ENCODE measurements at places on chromosomes 4 and X.

DNA sequence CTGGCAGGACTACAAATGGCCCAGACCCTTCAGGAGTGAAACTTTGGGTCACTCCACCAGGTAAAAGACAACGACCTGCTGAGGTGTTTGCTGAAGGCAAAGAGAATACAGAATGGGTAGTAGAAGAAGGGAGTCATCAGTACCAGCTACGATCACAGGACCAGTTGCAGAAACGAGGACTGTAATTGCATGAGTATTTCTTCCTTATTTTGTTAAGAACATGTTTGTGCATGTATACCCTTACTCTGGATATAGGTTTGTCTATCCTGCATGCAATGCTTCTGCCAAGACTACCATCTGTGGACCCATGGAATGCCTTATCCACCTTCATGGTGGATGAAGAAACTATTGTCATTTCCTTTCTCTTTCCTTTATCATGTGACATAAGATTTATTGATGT, 48.1 kb upstream of the BCLAF3 start:
- no peak for DNase-seq

- DNase-seq: no peak
Observed at GRCh38 chr4:14400307-14400706, 602.0 kb upstream of the CPEB2 start.

DNA sequence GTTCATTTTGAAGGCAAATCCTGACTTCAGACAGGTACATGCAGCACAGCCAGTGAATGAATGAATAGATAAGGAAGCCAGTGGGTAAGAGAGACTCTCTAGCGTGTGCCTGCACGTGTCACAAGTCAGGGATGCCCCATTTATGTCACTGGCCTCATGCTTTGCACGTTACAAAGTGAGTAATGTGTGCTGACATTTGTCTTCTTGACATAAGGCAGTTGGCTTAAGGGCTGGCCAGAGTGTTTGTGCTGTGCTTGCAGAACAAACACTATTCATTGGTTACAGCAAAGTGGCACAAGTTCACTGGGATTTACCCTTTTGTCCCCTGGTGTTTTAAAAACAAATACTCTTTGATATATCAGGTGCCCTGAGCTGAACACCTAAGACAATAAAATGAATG, 55.9 kb downstream of the CRMP1 start:
- no peak for DNase-seq

- no peak for DNase-seq
Observed at GRCh38 chr4:75470738-75471137, 43.5 kb downstream of the RCHY1 start.

DNA sequence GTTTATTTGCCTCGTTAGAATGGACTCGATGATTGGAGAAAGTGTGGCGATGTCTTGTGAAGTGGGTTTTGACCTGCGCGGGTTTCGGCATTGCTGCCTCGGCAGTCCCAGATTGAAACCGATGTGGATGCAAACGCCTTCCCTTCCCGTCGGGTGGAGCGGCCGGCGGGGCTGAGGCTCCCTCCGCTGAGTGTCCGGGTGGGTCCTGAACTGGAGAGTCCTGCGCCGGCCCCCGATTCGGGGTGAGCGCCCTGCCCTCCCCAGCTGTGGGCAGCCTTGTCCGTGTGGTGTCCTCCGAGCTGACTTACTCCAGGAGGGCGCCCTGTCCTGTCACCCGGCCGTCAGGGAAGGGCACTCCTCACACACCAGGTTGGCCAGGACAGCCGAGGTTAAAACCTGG, 75.3 kb upstream of the PSAPL1 start:
- DNase-seq: no peak

GRCh38 chrX:133495464-133496391, 80.4 kb upstream of the GPC4 start:
- no peak for DNase-seq

- no peak for DNase-seq
Observed at GRCh38 chr4:71389149-71389827, 50.5 kb downstream of the SLC4A4 start.

DNA sequence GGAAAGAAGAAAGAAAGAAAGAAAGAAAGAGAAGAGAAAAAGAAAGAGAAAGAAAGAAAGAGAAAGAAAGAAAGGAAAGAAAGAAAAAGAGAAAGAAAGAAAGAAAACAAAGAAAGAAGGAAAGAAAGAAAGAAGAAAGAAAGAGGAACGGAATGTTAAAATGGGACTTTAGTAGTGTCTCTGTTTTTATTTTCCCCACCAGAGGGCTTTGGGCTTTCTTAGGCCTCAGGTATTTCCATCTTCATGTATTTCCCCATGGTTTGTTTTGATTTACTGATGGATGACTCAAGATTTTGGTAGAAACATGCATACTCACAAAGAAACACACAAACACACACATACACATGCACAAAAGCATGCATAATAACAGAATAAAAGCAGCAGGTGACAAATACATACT, 181.2 kb downstream of the AFF2 start:
- DNase-seq: no peak

- DNase-seq: no peak
Observed at GRCh38 chr4:71494539-71494938, 155.7 kb downstream of the SLC4A4 start.

DNA sequence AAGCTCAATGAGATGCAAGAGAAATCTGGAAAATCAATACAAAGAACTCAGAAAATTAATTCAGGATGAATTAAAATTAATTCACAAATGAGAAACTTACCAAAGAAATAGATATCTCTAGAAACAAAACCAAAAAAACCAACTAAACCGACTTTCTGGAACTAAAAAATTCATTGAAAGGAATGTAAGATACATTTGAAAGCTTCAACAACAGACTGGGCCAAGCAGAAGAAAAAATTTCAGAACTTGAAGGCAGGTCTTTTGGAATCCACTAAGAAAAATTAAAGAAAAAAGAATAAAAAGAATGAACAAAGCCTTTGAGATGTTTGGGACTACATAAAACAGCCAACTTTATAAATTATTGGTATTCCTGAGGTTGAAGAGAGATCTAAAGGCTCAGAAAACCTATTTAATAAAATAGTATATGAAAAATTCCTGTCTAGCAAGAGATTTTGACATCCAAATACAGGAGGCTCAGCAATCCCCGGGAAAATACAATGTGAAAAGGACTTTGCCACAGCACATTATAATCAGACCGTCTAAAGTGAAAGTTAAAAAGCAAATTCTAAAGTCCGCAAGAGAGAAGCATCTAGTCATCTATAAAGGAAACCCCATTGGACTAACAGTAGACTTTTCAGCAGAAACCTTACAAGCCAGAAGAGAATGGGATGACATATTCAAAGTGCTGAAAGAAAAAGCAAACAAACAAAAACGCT, 44.2 kb downstream of the NAT8L start:
- DNase-seq: no peak

DNA sequence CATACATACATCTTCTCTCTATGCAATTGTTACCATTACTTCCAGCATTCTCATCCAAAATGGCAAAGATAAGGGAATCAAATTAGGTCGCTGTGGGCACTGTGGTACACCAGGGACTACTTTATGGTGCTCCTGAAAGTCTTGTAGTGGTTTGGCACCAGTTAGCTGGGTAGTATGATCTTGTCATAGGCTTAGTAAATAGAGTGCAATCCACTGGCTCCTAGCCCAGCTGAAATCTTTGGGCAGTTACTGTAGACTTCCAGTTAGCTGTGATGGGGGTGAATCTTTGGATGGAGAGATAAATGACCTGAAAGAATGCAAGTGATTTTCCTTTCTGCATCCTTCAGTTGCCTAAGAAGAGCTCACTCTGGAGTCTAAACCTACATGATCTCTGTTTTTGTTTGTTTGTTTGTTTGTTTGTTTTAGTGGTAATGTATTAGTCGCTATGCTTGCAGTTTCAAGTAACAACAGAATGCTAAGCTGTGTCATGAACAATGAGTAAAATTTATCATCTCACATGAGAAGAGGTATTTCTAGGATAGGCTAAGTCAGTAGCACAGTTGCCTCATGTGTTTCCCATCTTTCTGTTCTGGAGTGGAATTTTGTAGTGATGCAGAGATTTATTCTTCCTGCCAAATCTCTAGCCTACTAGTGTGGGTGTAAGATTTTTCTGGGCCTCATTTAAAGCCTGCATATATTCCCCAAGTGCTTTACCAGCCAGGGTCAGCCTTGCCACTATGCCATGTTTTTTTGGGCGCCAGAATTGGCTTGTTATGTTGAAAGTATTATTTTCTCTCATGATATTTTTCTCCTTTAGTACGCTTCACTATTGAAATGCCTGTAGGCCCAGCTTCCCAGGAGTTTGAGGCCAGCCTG, 24.2 kb downstream of the HERC3 start:
- no peak for DNase-seq

- no peak for DNase-seq
Observed at GRCh38 chr4:79935274-79935673, 137.8 kb downstream of the ANTXR2 start.

DNA sequence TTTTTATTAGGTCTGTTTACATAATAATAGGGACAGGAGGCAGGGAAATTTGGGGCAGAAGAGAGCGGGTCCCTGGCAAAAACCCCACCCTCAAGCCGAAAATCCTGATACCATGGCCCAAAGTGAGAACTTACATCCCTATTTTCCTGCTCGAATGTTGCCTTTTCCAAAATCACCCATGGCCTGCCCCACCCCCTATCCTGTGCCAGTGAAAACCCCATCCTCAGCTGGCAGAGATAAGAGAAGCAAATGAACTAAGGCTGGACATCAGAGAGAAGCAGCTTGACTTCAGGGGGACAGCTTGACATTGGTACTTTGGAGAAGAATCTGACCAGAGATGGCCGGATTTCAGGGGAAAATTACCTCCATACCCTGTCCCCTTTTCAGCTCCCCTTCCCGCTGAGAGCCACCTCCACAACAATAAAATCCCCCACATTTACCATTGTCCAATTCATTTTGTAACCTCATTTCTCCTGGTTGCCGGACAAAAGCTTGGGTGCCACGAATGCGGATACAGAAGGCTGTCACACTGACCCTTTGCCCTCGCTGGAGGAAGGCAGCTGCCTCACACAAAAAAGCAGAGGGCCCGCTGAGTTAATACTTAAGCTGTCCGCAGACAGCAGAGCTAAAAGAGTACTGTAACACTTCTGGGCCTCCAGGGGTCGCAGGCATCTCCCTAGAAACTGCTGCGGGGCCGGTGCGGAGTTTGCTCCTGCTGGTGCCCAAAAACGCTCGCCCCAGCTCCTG, 196.2 kb downstream of the SNCA start:
- peak; percentile 44 for DNase-seq

- no peak for DNase-seq
Observed at GRCh38 chr4:3701736-3702560, 64.2 kb upstream of the ADRA2C start.

DNA sequence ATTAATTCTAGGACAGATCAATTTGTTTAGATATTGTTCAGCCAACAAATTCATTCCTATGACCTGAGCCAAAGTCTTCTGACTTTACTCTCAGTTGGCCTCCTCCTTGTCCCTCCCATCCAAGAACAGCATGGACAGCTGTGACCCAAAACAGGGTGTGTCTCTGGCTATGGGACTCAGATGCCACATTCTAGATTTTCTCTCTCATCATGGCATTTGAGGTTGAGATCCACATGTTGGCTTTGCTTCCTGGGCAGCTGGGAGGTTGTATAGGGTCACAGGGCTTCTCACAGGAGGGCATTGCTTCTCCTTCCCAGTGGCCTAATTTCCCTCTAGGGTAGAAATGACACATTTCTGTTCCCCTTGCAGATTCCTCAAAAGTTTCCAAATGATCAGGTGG, 22.6 kb upstream of the EGF start:
- DNase-seq: no peak

GRCh38 chrX:13658602-13659001, 5.7 kb downstream of the TCEANC start:
- DNase-seq: peak; percentile 73

GRCh38 chr4:147733716-147734344, 1.9 kb downstream of the ARHGAP10 start:
- DNase-seq: peak; percentile 48

DNA sequence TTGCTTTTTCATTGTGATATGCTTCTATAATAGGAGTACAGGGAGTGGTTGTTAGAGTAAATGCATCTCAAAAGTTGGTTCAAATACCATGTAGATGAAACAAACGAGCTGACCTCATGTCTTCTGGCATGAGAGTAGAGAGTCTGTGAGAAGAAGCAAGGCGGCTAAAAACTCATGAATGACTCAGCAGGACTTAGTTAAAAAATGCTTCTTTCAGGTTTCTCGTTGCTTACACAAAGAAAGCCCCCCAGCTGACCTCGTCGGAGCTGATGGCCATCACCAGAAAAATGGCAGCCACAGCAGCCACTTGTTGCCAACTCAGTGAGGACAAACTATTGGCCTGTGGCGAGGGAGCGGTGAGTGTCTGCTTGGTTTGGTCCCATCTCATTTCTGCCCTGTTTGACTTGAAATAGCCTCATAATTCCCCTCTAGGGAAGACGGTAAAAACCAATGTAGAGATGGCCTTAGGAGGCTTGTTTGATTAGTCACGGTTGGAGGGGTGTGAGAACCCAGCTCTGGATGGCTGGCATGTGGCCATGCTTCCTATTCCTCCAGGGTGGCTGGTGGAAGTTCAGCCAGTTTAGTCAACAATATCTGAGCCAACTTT, 14.5 kb downstream of the AFP start:
- peak; percentile 37 for DNase-seq

DNA sequence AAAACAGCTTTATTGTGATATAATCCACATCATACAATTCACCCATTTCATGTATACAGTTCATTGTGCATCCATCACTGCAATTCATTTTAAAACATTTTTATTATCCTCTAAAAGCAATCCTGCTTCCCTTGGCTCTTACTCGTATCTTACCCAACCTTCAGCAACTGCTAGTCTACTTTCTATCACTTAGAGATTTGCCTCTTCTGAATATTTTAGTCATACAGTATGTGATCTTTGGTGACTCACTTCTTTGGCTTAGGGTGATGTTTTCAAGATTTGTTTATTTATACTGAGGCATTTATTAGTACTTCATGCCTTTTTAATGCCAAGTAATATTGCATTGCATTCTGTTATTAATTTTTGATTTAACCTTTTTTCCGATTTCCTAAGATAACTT, 15.0 kb upstream of the MSMO1 start:
- DNase-seq: peak; percentile 39

DNA sequence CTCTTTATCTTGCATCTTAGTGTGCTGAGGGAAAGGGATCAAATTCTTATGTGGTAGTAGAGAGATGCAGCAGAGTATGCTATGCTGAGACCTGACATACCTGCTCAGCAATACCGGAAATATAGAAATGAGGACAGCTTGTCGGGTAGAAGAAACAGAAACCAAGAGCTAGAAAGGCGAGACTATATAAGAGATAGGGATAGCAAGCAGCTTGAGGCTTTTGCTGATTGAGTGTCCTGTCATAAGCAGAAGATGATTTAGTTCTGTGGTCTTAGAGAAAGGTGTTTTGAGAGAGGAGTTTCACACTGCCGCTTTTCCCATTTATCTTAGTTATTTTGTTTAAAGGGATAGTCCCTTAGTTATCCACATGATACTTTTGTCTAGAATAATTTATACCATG, 31.7 kb downstream of the USP9X start:
- DNase-seq: no peak

GRCh38 chr4:170231377-170231776, 141.6 kb upstream of the AADAT start:
- DNase-seq: no peak

- DNase-seq: peak; percentile 34
Observed at GRCh38 chrX:119398974-119399771, at the start of gene SLC25A43. Gene SLC25A43 (plus strand): TSS chrX:119399336. CDS start chrX:119399404, 68 bp downstream.

- no peak for DNase-seq
Observed at GRCh38 chr4:183405303-183405702, 39.1 kb upstream of the CDKN2AIP start.
